ENCODE measurements at places on chromosomes 11 and 22.
A peak's percentile ranks its signal among the peaks of the same experiment; 100 is the strongest.

DNA sequence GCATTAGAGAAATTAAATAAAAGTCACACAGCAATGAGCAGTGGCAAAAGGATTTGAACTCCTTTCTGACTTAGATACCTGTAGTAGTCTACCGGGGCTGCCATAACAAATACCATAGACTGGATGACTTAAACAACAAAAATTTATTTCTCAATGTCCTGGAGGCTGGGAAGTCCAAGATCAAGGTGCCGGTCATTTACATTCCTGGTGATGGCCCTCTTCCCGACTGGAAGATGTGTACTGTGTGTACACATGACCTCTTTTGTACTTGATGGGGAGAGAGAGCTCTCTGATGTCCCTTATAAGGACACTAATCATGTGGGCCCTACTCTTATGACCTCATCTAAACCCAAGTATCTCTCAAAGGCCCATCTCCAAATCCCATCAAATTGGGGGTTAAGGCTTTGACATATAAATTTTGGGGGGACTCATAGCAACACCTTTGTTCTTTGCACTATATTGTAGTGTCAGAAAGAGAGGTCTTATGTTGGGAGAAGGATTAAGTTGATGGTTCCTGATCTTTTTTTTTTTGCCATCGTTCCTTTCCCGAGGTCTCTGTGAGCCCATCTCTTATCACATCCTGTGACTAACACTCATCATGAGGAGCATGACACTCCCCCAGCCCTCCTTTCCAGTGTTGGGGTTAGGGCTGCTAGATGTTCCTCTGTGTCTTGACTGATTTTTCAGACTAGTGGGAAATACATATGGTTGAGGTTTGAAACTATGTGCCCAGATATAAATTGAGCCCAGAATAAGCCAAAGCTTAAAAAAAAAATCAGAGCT, 104.3 kb downstream of the TRAF6 start:
- no peak for DNase-seq

GRCh38 chr22:31185056-31185455, 25.1 kb downstream of the RNF185 start:
- no peak for DNase-seq

- DNase-seq: no peak
Measured at GRCh38 chr11:40986320-40986719, 473.1 kb downstream of the LRRC4C start.

GRCh38 chr11:62614275-62614674, 1.2 kb downstream of the ROM1 start:
- DNase-seq: peak; percentile 68

Data from hematopoietic multipotent progenitor cell treated with erythropoietin and hydrocortisone succinate and interleukin-3 and kit ligand, for 17 days (in vitro differentiated cells).